DMS53 (cell line): ENCODE measurements at places on chromosomes 1 and 21.

DNA sequence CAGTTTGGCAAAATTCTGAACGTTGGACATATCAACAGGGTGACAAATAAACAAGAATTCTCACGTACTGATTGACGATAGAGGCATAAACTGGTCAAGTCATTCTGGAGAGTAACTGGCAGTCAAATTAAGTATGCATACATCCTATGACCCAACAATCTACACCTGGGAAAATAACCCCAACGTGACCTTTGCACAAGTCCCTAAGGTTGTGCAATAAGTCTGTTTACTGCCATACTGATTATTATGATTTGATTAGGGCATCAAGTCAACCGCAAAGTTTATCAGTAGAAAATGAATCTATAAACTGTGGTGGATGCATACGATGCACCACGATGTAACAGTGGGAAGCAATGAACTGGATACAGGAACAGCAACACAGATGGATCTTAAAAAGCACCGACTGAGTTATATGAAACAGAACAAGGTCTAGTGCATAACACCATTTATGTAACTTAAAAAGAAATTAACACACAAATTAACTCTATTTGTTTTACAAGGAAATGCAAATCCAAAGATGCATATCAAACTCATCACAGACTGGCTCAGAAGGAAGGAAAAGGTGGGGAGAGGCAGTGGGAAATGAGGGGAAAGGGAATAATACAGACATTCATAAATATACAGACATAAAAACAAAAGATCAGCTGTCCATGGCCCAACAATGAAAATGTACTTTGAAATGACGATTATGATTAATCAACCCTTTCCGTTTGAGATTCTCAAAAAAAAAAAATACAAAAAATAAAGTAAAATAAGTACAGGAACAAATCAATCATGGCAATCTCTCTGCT is 41.0 kb upstream of the SEC16B start:
- no peak for DNase-seq

- DNase-seq: no peak
These were observed 1.0 kb upstream of the AADACL3 start for GRCh38 chr1:12714710-12715475.

- DNase-seq: peak; percentile 89
These were observed 7.6 kb downstream of the CDKN2C start for GRCh38 chr1:50977575-50978143.

DNA sequence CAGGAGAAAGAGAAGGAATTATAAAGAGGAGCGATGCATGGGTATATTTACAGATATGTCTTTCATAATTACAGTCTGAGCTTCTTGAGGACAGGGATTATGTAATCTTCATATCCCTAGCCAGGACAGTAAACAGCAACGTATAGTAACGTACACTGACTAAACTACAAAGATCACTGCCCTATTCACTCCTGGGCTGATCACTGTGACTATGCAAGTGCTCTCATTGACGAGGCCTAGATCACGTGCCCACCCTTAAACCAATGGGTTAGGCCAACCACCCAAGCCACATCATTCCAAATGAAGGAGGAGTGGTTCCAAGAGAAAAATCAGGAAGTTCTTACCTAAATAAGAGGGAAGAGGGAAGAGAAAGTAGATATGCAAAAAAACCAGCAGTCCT is 18.5 kb downstream of the PIK3R3 start:
- DNase-seq: no peak

DNA sequence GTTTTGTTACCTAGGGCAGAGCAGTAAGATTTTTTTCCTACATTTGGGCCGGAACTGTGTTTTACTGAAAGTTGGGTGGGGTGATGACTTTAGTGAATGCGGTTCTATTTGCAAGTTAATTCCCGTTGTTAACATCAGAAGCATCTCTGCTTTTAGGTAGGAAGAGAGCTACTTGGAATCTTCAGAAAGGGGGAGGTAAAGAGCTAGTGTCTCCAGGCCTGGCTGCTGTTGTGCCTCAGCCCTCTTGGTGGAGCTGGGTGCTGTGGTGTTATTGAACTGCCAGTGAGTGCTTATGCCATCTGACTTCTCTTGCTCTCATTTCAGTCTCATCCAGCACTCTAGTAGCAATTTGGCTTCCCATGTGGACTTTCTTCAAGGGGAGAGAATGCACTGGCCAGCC is 3.4 kb downstream of the KDM4A start:
- no peak for DNase-seq

- DNase-seq: no peak
These were observed 235.2 kb downstream of the FAM72C start for GRCh38 chr1:143736562-143736961.

- no peak for DNase-seq
These were observed 107.4 kb upstream of the ZBTB40 start for GRCh38 chr1:22344329-22344630.

DNA sequence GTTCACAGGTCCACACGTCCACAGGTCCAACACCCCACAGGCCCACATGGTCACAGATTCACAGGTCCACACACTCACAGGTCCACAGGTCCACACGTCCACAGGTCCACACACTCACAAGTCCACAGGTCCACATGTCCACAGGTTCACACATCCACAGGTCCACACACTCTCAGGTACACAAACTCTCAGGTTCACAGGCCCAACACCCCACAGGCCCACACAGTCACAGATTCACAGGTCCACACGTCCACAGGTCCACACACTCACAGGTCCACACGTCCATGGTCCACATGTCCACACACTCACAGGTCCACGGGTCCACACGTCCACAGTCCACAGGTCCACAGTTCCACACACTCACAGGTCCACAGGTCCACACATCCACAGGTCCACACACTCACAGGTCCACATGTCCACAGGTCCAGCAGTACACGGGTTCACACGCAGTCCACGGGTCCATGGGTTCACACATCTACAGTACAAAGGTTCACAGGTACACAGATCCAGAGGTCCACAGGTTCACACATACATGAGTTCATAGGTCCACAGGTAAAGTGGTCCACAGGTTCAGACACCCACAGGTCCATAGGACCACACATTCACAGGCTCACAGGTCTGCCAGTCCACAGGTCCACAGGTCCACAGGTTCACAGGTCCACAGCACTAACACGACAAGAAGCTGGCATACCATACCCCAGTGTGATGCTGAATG is 39.3 kb upstream of the COL6A2 start:
- no peak for DNase-seq

DNA sequence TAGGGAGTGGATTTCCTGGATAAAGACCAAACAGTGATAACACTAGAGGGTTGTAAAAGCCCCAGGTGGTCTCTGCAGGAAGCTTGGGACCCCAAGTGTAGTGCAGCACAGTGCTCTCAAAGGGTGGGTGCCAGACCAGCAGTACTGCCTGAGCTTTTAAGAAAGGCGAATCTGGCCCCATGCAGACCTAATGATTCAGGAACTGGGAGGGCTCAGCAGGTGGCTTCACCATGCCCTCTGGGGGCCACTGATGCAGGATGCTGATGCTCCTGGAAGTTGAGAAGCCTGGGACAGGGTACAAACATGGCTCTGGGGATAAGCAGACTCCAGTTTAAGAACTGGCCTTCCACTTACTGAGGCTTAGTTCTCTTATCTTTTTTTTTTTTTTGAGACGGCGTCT is 29.1 kb upstream of the NEK2 start:
- DNase-seq: peak; percentile 75

- DNase-seq: peak; percentile 87
These were observed 154.3 kb downstream of the COQ8A start for GRCh38 chr1:227094249-227094966.

GRCh38 chr1:56194701-56195300 is 384.6 kb downstream of the PLPP3 start:
- DNase-seq: no peak

DNA sequence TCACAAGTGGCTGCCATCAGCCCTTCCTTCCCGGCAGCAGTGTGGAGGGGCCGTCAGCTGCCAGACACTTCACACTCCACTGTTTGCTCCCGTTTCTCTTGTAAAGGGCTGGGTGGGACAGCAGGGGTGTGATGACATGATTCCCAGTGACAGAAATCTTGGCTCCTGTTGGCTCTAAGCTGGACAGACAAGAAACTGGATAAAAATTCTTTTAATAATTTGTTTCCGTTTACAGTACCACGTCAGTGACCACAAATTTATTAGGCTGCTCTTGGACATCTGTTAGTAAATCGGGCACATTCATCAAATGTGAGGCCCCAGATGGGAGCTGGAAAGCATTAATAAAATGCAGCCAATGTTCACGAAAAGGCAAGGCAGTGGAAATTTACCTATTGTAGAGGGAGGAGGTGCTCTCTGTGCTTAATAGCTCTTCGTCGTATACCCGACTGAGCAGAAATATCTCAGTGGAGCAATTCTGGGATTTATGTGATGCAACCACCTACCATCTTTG is 353.7 kb upstream of the GREM2 start:
- DNase-seq: no peak

DNA sequence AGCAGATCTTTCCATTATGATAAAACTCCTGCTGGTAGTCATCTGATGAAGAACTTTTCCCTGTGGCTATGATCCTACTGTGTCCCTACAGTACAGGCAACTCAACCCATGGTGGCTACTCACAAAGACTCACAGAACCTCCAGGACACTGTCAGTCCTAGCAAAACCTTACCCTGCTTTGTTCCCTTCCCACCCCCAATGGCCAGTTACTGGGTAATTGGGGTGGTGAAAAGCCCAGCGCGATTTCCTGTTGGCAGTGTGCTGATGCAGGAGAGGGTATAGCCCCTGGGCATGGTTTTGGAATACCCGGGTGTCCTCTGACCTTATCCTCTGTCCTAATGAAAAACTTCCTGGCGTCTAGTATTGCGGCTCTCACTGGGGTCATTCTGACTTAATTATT is 533 bp upstream of the RGL1 start:
- peak; percentile 26 for DNase-seq

DNA sequence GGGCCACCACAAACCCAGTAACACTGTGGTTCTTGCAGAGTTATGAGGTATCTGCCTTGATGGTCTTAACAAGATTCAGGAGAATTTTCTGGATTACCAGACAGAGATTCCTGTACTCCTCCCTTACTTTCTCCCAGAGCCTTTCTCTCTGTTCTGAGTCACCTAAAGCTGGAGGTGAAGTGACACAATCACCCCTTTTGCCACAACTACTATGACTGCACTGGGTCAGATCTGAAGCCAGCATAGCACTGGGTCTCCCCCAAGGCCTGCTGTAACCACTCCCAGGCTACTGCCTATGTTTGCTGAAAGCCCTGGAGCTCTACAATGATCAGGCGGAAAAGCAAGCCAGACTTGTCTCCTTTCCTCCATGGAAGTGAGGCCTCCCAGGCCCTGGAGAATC is 156.7 kb upstream of the NEGR1 start:
- DNase-seq: no peak

DNA sequence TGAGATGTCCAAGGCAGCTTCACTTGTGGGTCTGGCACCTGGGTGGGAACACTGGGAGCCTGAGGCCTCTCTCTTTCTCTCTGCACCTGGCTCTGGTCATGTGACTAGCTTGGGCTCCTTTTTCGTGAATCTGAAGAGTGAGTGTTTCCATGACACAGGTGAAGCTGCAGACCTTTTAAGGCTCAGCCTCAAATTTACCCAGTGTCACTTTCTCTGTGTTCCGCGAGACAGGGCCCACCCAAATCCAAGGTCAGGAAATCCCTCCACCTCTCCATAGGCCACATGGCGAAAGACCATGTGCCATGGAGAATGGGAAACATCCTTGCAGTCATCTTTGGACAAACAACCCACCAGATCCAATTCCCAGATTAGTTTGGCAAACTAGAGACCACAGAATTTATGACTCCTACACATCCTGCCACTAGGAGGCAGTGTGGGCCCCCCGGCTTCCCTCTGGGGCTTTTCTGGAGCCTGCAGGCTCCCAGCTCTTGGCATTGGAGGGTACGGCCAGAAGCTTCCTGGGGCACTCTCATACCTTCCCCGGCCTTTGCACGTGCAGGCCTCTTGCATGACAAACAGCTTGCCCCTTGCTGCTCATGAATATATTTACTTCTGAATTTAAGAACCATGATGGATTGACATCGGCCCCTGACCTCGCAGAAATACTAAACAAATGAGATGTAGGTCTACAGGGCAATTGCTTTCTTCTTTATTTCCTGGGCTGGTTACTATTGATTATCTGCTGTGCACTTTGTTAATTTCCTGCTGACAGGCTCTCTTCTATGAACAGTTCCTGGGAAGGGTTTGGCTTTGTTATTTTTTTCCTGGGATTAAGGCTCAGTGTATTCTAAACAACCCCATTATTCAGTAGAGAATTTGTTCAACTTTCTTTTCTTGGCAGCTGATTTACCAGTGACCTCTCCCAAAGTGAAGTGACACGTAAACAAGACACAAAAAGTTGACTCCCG is 180.7 kb downstream of the KAZN start:
- peak; percentile 8 for DNase-seq

GRCh38 chr1:71857862-71858261 is 424.5 kb downstream of the NEGR1 start:
- DNase-seq: no peak

DNA sequence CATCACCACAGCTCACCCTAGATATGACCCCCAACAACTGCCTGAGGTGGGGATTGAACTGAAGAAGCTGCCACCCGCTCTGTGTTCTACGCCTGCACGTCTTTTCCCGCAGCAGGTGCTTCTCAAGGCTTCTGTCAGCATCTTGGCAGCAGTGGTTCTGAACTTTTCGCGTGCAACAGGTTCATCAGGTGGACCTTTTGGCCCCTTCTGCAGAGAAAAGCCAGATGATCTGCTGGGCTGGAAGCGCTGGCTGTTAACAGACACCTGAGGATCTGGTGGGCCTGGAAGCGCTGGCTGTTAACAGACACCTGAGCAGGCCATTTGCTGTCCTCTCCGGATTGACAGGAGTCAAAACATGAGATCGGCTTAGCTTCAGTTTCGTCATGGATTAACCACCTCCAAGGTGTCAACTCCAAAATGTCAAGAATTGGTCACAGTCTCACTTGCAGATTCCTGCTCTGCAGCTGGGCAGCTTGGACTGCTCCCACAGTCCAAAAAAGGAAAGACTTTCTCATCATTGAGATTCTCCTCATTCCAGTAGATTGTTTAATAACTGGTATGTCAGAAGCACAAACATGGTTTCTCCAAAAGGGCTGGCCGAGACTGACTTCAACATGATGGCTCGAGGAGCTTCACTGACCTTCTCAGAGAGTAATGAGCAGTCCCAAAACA is 4.7 kb downstream of the C1orf174 start:
- no peak for DNase-seq

GRCh38 chr1:60697204-60697994 is 385.0 kb upstream of the NFIA start:
- DNase-seq: no peak

GRCh38 chr1:84682047-84682446 is 8.2 kb downstream of the SSX2IP start:
- no peak for DNase-seq

- DNase-seq: no peak
These were observed 179.8 kb upstream of the GALNT2 start for GRCh38 chr1:229887043-229887822.

GRCh38 chr1:107538502-107538901 is 397.7 kb downstream of the NTNG1 start:
- no peak for DNase-seq

- DNase-seq: no peak
These were observed 30.5 kb downstream of the OTUD7B start for GRCh38 chr1:149979972-149980540.
